ENCODE measurements at places on chromosomes 13 and 19.

GRCh38 chr13:20782116-20782708 is 8.5 kb upstream of the EEF1AKMT1 start:
- DNase-seq, result no peak

- no peak for DNase-seq
Observed at GRCh38 chr19:16383584-16384161, 59.0 kb downstream of the KLF2 start.

- DNase-seq, result no peak
Observed at GRCh38 chr13:38346764-38347163, 2.9 kb upstream of the UFM1 start.

- no peak for DNase-seq
Observed at GRCh38 chr19:1754636-1755466, 1.5 kb downstream of the ONECUT3 start.

DNA sequence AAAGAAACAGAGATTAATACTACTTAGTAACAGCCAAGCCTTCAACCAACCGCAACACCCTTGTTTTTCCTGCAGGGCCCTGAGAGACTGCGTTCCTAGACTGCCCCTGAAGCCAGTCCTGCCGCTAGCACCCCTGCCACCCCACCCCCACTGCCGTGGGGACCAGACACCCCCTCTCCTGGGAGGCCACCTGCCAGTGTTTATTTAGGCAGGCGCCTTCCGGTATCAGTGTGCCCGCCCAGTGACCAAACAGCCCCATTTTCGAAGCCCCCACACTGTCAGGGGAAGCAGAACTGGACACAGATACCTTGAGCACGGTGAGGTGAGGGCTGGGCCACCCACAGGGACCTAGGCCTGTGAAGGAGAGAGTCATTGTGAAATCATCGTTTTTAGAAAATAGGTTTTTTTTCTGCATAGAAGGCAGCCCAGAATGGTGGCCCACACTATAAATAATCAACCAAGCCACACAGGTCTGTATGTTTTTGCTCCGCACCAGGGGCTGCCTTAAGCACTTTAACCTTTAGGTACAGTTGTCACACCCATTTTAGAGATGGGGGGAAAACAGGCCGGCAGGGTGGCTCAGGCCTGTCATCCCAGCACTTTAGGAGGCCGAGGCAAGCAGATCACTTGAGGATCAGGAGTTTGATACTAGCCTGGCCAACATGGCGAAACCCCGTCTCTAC is 3.5 kb upstream of the TLE5 start:
- no peak for DNase-seq

All from GM03348 (cell line).